ENCODE measurements at places on chromosomes 3 and 15.

DNA sequence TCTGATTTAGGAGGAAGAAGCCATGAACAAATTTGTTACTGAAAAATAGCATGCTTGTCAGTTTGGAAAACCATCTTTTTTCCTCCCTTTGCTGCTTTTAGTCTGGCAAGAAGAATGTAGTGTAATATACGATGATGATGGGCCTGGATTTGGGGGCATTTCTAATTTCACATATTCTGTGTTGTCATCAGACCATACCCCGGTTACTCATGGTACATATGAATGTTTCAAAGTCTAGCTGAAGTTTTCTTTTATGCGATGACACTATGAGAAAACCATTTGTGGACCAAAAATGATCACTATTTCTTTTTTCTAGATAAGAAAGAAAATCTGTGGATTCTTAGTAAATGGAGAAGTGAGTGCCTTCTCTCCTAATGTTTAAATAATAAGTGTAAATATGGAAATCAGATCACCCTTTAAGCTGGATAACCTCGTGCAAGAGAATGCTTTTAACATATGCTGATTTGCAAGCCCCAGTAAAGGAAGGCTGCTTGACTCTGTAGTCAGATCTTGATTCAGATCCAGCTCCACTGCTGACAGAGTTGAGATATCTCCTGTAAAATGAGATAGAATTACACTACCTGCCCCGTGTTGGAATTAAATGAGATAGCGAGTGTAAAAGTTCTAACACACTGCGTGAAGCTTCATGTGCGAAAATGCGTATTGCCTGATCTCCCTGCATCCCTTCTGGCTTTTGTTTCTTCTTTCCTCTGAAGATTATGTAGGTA, 3.0 kb downstream of the MEF2A start:
- no peak for DNase-seq

GRCh38 chr3:127777921-127778656, 44.2 kb downstream of the MGLL start:
- DNase-seq: no peak

DNA sequence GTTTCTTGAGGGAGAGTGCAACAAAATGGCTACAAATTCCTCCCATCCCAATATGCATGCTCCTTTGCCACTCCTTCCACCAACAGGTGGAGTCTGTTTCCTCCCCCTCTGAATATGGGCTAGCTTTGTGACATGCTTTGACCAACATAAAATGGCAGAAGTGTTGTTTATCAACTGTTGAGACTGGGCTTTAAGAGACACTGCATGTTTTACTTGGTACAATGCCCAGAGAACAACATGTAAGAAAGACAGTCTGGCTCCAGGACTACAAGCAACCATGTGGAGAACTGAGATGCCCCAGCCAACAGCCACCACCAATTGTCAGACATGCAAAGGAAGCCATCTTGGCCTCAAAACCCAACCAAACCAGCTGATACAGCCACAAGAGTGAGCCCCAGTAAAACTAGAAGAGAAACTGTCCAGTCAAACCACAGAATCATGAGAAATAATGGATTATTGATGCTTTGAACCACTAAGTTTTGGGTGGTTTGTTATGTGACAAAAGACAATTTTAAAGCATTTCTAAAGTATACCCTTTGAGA, 40.5 kb downstream of the NUDT16 start:
- no peak for DNase-seq

DNA sequence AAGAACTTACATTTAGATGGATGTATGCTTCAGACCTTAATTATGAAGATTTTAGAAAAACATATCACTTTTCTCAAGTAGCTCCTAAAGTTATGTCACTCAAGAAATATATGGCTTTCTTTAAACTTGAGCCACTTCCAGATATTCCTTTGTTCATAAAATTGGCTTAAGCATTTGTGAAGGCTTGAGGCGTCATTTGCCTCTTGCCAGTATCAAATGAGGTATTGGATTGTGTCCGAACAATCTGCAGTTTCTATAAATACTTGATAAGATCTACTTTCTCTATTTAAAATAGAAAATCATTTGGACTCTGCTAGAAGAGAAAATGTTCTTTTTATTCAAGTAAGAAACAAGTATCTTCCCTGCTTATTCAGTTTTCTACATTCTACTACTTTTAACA, 102.6 kb downstream of the RSL24D1 start:
- no peak for DNase-seq

DNA sequence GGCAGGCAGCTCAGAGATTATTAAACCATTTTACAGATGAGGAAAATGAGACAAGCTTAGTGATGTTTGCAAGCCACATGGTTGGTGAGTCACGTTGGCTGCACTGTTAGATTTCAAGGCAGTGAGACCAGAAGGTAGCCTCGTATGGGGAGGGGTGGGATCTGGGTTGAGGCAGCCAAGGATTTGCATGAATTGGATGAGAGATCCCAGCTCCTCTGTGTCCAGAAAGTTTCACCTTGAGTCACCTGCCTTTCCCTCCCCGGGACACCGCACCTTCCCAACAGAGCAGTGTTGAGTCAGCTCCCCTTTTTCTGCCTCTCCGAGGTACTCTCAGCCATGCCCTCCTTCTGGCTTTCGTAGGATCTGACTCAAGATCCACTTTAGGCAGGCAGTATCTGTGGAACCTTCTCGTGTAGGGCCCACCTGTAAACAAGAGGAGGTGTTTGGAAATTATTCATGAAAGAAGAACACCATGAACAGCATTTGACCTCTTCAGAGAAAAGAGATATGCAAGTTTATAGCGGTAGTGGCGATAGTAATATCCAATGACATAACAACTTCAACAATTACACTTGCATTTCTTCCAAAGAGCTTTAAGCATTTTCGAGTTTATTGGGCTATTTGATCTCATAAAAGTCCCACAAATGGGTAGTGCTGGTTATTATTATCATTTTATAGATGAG, 46.8 kb upstream of the VPS8 start:
- no peak for DNase-seq

- DNase-seq: no peak
These were observed 30.0 kb downstream of the ST6GAL1 start for GRCh38 chr3:186960347-186960746.

DNA sequence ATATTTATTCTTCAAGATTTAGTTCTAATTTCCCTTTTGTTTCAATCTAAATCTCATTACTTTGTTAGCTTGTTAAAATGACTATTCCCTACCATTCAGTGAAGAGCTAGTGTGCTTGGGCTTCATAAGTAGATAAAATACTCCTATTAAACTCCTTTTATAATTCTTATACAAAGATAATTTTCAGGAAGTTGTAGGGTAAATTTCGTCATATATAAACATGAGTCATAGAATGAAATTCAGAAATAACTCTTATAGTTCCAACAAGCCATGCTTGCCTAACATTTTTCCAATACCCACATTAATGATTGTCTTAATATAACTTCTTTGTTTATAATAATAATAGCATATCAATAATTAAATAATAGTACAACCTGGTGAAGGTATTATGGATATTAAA, 407.3 kb downstream of the NAALADL2 start:
- DNase-seq: no peak

DNA sequence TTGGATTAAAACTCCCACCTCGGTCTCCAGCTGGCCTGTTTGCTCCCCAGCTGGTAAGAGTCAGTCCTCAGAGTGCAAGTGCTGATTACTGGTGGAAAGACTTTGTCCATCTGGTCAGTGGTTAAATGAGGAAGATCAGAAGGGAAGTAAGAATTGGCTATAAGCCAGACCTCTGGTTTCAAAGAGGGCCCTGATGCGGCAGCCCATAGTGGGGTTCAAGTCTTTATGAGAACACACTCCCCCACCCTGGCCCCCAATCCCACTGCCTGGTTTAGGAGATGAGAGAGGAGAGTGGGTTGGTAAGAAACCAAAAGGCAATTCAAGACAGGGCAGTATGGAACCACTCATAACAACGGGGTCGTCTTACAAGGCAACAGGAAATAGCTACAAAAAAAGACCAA, 65.0 kb downstream of the FRMD4B start:
- DNase-seq: no peak

- no peak for DNase-seq
These were observed 28.6 kb downstream of the FAM240A start for GRCh38 chr3:46640927-46641326.

DNA sequence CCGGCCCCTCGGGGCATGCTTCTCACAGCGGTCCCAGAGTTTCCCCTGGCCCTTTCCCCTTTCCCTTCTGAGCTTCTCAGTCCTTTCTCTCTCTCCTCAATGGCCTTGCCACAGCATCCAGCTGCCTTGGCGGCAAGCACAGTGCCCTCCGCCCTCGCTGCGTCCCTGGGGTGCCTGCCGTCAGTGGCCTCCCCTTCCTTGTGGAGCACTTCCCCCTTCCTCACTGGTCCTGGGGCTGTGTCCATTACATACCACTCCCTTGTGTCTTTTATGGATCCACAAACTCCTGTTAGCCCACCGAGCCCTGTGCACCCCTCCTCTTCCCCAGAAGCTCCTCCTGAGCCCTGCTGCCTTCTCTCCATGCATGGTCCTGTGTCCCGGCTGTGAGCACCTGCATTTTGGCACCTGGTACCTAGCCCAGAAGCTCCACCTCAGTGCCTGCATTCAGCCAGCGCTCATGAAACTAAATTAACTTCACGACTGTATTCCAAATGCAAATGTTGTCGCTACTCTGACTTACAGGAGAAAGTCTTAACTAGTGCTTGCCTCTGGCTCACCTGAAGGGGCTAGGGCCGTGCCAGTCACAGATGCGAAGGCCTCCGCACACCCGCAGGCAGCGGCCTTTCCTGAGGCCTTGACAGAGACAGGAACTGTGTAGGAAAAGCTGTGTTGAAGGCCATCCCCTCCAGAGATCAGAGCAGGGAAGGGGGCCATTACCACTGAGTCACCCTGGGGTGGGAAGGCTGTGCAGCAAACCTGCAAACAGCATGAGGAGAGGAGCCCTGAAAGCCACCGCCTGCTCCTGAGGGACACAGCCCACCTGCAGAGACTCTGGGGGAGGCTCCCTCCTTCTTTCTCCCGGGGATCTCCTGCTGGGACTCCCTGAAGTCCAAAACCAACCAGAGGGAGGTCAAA, 19.1 kb upstream of the KLF13 start:
- no peak for DNase-seq

DNA sequence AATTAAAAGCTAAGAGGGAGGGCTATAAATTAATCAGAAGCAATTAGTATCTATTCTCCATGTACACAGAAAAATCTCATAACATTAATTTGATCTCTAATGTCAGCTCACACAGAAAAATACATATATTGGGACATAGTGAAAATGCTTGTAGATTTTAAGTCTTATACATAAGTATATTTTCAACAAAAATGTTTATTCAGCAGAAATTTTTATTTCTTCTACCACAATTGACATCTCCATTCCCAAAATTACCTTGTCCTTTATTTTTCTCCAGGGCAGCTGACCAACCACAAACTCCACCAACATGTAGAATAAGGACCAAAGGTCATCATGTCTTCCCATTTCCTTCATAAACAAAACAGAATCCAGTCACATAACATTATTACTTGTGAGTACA, 74.5 kb upstream of the CDAN1 start:
- DNase-seq: no peak

- no peak for DNase-seq
These were observed 507.0 kb upstream of the TPRG1 start for GRCh38 chr3:188664795-188665194.

- DNase-seq: no peak
These were observed 91.5 kb downstream of the RPL22L1 start for GRCh38 chr3:170778240-170779217.

- DNase-seq: no peak
These were observed 217.3 kb upstream of the GOLIM4 start for GRCh38 chr3:168312984-168313383.

GRCh38 chr3:111617406-111617805, 22.3 kb upstream of the ZBED2 start:
- DNase-seq: no peak

DNA sequence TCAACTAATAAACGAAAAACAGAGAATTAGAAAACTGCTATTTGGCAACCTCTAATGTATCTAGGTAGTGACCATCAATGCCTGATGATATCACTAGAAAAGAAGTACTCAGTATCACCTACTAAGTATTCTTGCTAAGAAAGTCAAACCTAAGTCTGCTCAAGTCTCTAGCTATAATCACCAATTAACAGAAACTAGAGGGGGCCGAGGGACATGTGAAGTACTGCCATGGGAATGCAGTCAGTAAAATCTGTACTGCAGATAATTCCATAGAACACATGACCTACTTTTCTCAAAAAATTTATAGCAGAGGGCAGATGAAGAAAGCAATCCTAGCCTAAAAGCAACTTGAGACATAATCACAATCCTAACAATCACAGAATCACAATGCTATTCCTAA, 51.4 kb downstream of the CPEB1 start:
- no peak for DNase-seq
